ENCODE measurements at places on chromosomes 3 and 15. TPM values are rescaled to one million over a fixed set of nuclear protein-coding genes. Genes with fewer than 3 reads are reported as not detected.

GRCh38 chr15:80662757-80663553 is 32.2 kb upstream of the ABHD17C start:
- DNase-seq = no peak

- no peak for DNase-seq
Measured at GRCh38 chr15:27254055-27254454, 283.1 kb downstream of the GABRG3 start.

GRCh38 chr3:157746391-157746790 is 243.2 kb upstream of the VEPH1 start:
- DNase-seq = no peak

- DNase-seq = peak; percentile 87
Measured at GRCh38 chr15:88982304-88982945, 69.2 kb upstream of the MFGE8 start.

DNA sequence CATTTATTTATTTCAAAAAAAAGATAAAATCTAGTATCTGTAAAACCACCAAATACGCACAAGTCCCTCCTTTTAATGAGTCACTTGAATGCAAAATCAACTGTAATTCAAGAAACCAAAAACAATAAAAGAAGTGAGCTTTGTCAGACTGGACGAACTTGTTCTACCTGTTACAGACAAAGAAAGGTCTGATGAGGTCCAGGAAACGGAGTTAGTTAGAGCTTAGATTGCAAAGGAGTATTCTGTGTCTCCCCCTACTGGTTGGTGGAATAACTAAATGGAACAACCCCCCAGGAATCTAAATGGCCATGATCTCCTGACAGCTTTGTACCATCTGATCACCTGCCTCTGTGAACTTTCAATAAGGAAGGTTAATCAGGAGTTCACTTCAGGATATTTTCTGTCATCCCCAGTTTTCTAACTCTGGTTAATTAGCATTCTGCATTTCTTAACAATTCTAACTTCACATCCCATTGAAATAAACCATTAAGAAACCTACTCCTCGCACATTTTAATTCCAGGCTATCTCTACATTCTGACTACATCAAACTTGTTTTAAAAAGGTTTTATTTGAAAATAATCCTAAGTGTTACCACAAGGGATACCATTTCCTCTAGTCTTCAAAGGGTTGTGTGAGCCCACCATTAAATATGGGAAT is 333.0 kb upstream of the SATB1 start:
- DNase-seq = peak; percentile 2

SENP2 gene
- 39.6 TPM for total RNA-seq

PIGZ gene
- 1.9 TPM for total RNA-seq

- no peak for DNase-seq
Measured at GRCh38 chr3:119715105-119715504, 12.3 kb downstream of the CFAP91 start.

Data from fibroblast of the aortic adventitia (primary cell).